Fibroblast of lung (primary cell): ENCODE measurements at places on chromosomes 5 and 9.
A peak's percentile ranks its signal among the peaks of the same experiment; 100 is the strongest.

GRCh38 chr9:33381231-33381791 is 21.1 kb downstream of the AQP7 start:
- DNase-seq: no peak

GRCh38 chr5:62718324-62718723 is 139.7 kb downstream of the LRRC70 start:
- DNase-seq: no peak

DNA sequence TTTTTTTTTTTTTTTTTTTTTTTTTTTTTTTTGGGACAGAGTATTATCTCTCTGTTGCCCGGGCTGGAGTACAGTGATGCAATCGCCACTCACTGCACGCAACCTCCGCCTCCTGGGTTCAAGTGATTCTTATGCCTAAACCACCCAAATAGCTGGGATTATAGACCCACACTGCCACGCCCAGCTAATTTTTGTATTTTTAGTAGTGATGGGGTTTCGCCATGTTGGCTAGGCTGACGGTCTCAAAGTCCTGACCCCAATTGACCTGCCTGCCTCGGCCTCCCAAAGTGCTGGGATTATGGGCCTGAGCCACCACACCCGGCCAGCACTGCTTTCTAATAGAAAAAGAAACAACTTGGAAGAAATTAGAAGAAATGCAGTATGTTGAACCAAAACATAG is 39.2 kb downstream of the TTC1 start:
- DNase-seq: no peak

- no peak for DNase-seq
These were observed 123.1 kb upstream of the SPRY4 start for GRCh38 chr5:142447887-142448286.

DNA sequence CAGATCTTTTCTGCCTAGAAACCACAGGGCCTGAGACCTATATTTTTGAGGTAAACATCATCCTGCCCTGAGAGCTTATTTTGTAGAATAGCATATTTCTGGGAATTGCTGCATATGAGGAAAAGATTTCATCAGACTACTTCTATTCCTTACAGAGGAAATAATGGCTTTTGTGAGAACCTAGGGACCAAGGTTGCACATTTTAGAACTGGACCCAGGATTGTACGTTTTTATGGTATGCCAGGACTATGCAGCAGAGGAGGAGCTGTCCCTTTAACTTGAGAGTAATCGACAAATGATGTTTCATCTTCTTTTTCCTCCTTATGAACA is 2.2 kb upstream of the ALDH1A1 start:
- DNase-seq: no peak

DNA sequence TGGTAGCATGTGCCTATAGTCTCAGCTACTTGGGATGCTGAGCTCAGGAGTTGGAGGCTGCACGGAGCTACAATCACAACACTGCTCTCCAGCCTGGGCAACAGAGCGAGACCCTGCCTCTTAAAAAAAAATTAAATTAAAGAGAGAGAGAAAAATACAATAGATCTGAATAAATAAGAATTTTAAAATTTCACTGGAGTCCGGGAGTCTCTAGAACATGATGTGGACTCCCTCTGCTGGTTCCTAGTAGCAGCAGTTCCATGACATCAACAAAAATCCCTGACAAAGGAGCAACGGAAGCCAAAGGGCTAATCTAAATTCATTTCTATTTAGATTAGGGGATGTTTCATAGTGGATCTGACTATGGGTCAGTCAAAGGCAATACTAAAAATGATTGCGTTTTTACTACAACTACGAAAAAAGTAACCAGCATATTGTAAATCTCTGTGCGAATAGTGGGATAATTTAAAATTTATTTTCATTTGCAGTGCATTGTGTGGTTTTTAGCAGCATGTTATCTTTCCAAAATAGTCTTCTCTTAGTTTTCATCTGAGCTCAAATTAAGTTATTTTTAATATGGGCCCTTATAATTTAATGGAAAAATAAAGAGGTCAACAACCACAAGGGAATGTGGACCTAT is 6.7 kb downstream of the INIP start:
- peak; percentile 68 for DNase-seq
